Esophagus muscularis mucosa (tissue), 4 donors: ENCODE measurements at places on chromosomes 5 and 9.
A peak's percentile ranks its signal among the peaks of the same experiment; 100 is the strongest.

DNA sequence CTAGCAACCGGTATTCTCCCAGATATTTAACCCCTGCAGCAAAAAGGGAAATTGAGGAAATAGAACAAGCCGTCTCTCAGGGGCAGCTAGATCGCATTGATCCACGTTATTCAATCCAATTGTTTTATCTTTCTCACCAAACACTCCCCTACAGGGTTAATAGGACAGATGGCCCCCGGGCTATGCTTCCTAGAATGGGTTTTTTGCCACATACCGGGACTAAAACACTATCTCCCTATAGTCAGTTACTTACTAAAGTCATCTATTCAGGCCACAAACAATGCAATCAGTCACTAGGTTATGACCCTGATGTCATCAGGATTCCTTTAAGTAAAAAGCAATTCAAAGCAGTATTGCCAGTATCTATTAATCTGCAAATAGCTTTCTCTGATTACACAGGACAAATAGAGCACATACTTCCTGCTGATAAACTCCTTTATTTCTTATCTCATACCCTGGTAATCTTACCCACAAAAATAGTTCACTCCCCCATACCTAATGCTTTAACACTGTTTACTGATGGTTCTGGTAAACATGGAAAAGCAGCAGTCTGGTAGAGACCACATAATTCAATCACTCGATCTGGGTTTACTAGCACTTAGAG, 159.0 kb downstream of the CPLANE1 start:
- DNase-seq, result no peak

GRCh38 chr5:2131196-2131595, 248.5 kb upstream of the IRX4 start:
- DNase-seq, result no peak

GRCh38 chr5:32071351-32071944, 102.7 kb downstream of the GOLPH3 start:
- DNase-seq, result no peak

DNA sequence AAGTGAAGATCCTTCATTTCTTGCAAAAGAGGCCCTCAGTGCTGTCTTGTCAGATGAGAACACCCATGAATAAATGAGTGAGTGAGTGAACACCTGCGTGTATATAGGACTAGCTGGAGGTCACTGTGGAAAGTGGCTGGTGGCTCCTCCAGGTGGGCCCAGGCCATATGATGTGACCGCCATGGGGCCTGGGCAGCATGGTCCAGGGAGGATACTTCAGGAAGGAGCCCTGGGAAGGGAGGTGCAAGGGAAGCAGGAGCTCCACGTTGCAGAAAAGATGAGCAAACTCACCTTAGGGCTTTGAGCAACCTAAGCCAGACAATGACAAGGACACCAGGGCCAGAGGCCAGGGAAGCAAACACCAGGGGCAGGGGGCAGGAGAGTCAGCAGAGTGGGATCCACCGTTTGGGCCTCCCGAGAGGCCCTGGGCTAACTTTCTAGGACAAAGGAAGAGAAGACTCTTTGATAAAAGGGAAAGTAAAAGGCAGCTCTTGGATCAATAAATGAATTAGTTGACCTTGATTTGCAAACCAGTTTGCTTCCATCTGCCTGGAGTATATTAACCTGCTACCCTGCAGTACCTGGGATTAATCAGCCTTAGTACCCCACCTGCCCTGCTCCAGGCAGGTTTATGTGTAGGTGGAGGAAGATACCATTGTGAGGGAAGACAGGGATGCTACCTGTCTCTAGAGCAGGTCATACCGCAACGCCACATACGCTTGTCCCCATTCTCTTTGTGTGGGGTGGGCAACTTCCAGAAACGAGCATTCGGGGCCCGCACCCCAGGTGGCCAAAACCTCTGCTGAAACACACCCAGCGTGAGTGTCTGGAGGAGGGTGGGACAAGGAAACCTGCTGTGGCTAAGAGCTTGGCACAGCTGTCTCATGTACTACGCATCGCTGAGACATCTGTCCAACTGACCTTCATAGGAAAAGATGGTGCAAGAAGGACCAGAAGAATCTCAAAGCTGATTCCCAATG, 51.4 kb upstream of the OLFM1 start:
- DNase-seq, result no peak

DNA sequence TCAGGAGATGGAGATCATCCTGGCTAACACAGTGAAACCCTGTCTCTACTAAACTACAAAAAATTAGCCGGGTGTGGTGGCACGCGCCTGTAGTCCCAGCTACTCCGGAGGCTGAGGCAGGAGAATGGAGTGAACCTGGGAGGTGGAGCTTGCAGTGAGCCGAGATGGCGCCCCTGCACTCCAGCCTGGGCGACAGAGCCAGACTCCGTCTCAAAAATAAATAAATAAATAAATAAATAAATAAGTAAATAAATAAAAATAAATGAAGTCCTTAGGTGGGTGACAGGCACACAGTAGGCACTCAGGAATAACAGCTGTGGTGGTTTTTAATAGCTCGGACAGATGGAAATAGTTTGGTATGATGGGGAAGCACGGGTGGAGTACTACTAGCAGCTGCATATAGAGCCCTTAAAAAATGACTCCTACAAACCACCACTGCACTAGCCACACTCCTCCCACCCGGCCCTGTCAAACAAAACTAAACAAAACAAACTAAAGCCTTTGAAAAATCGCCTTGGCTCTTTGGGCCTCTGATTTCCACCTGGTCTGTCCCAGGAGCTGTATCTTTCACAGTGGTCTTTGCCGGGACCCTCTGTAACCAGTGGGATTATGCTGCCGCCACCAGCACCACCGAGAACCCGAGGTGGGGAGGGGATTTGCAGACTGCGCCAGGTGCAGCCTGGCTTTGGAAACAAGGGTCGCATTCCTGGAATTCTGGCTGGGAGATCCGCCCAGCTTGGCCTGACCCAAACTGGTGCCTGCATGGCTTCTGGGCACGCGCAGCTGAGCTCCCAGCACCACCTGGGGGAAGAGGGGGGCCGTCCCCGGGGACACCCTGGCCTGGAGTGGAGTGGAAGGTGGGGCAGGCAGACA, 5.1 kb upstream of the WDR5 start:
- no peak for DNase-seq

DNA sequence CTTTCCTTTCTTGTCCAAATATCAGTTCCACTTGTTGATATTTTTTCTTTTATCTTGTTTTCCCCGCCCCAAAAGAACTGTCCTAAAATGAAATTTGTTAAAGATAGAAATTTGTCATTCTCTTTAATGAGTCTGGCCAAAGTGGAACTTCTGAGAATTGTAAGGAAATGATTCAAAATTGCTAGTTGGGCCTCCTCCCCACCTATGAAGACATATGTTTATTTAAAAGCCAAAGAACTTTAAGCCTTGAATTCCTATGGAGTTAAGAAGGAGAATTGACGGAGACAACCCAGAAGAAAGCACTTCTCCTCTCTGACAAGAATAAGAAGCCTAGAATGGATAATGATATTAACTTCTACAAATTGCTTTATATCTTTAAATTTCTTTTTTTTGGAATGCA, 59.1 kb upstream of the ALDH1A1 start:
- DNase-seq, result no peak

- DNase-seq, result no peak
Measured at GRCh38 chr9:96493757-96494156, 43.8 kb downstream of the HABP4 start.

GRCh38 chr9:85025638-85026037, 356.1 kb downstream of the NTRK2 start:
- DNase-seq, result no peak

DNA sequence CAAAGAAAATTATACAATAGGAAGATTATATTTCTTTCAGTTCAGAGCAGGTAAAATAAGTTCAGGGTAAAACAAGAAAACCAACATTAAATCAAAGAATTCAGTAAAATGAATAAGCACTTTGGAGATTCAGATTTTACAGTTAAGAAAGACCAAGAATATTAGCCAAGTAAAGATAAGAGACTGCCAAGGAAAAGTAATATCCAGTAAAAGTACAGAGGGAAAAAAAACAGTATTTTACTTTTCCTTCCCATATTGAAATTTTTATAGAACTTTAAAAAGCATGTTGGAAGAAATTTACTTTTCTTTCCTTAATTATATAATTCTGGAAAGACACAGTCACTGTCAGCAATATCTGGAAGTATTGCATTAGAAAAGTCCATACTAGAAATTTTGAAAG, 393.4 kb downstream of the NFIB start:
- no peak for DNase-seq

DNA sequence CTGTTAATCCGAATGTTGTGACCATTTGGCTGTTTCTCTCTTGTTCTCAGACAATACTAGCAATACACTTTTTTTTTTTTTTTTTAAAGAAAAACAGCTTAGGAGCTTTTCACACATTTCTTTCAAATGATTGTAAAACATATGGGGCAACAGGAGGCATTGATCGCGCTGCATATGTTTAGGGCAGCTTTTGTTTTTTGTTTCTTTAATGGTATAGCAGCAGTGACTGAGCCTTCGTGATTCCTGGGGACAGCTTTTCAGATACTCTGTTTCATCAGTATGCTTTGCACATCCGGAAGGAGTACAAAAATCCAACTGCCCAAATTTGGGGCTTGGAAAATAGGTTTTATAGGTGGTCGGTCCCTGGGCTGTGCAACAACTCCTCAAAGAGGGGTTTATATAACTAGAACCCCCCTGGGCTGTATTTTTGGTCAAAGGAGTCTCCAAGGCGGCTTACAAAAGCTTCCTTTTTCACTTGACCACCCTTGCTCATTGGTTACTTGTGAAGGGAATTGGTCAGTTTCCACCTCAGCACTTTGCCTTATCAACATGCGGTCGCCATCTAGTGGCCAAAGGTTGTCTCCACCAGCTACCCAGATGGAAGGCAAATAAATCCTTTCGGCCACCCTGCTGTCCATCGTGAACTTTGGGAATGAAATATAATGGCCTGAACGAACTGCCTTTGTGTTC, 91.8 kb downstream of the PDE6A start:
- DNase-seq, result peak; percentile 95

- DNase-seq, result no peak
Measured at GRCh38 chr5:113451797-113452196, 17.0 kb upstream of the TSSK1B start.

DNA sequence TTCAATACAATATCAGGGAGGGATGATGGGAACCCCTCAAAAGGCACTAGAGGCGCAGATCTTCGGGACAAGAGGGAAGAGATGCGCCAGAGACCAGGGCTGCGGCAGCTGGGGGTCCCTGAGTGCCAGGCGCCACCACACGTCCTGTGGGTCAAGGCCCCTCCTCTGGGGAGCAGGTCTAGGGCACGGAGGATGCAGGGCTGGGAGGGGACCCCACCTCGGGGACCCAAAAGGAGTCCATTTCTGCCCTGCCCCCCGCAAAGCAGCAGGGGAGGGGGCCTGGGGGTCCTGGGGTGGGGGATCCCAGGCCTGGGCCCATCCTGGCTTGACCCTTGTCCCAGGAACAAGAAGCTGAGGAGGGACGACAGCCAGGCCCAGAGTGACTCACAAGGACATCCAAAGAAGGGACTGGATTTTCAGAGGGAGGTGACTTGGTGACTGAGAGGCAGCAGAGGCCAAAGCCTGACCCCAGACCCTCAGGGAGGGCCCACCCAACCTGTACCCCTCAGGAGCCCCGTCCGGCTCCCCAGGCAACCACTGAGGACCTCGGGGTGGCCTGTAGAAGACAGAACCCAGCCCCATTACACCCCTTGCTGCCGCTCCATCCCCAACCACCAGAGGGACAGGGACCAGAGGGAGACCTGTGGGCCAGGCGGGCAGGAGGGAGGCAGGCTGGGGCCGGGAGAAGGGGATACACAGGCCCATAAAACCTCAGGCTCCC, 54.2 kb downstream of the LRSAM1 start:
- DNase-seq, result no peak

GRCh38 chr9:137077758-137078693, 709 bp downstream of the UAP1L1 start:
- no peak for DNase-seq

DNA sequence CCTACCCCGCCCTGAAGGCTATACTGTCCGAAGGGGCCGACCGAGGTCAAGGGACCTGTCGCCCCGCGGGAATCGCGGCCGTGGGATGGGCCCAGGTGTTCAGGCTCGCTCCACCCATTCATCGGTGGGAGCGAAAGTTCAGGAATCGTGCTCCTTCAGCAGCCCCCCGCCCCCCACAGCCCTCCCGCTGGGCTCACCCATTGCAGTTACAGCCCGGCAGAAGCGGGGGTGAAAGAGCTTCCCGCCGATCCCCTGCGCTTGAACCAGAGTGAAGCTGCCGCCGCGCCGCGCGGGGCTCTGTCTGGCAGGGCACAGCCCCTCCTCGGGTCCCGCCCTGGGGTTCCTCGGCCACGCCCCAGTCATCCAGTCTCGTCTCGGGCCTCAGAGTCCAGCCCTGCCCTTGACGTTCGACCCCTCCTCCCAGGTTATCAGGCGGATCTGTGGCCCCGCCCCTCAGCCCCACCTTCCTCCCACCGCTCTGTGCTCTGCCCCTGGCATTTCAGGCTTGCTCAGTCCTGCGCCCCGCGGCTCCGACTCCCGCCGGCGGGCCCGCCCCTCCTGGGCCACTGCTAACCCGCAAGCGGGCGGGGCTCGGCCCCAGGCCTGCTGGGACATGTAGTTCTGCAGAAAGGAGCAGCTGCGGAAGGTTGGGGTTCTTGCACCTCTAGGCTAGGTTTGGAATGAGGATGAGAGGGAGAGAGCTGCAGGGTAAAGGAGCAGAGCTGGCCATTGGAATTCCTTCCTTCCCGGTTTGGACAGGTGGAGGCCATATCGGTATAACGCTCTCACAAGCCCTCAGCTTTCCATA, at the start of gene MYORG:
Gene MYORG, minus strand, starts transcription at position 303 of the 808 bp plus-strand sequence. CDS start 3,955 bp downstream, outside the sequence.
- peak; percentile 98 for DNase-seq

DNA sequence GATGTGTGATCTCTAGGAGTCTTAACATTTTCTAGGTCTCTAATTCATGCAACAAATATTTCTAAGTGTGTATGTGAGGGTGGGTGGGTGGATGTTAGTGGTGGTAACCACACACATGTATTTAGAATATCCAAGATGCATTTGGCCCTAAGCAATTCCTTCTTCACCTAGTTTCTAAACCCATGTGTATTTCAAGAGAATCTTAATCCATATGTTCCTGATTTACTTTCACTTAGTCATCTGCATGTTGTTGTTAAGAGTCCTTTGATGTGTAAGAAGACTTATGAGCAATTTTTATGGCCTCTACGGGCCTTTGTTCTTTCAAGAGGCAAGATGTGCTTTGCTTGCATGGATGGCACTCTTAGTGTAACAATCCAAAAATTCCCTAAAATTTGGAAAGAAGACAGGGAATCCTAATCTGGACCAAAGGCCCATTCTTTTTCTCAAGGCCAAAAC, 282.6 kb downstream of the SPATA31D1 start:
- DNase-seq, result no peak

DNA sequence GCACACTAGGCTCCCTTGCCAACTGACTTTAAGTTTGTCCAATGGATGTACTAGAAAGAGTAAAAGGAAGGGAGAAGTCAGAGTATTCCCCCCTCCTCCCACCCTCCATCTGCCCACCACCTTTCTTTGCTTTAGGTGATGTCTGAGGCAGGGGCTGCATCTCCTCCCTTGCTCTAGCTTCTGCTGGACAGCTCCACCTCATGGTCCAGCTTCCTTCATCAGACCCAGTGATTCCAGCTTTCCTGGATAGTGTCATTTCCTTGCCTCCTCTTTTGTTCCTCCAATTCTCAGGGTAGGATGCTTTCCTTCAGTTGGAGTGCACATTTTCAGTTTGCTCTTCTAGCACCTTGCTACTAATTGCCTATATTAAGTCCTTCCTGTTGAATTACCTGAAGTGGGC, 67.4 kb downstream of the RAD23B start:
- peak; percentile 53 for DNase-seq

- DNase-seq, result no peak
Measured at GRCh38 chr5:41312066-41312465, 98.7 kb upstream of the C6 start.

GRCh38 chr9:16704116-16705110, 166.1 kb downstream of the BNC2 start:
- peak; percentile 92 for DNase-seq

- no peak for DNase-seq
Measured at GRCh38 chr5:141501761-141502160, 12.9 kb downstream of the PCDHGC5 start.
